ENCODE measurements at places on chromosomes 5 and 9.

- DNase-seq, result no peak
Observed at GRCh38 chr5:143044265-143044664, 274.1 kb downstream of the ARHGAP26 start.

- DNase-seq, result no peak
Observed at GRCh38 chr9:91809581-91810285, 140.3 kb downstream of the ROR2 start.

DNA sequence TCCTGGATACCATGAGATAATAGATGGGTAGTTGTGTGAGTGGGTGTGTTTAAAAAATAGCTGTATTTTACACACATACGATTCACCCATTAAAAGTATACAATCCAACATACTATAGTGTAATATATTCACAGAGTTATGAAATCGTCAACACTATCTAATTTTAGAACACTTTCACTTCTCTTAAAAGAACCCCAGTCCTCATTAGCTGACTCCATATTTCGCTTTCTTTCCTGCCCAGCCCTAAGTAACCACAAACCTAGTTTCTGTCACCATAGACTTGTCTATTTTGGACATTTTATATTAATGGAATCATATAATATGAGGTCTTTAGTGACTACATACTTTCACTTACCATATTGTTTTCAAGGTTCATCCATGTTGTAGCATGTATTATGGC is 63.8 kb upstream of the S1PR3 start:
- DNase-seq, result no peak

DNA sequence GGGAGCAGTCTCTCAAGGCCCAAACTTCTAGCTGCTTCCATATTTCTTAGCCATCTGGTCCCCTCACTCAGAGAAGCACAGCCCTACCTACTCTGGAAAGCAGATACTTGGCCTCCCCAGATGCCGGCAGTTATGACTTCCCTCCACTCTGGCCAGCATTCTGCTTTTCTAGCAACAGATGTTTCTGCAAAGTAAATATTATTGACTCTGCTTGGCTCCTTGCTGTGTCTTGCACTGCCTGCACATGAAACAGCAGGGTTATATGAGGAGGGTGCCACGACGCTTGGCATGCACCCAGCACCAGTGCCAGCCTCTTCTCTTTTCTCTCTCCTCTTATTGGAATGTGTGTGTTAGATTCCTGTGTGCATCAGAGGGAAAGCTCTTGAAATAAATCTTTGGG is 99.7 kb downstream of the ARHGAP26 start:
- peak; percentile 64 for DNase-seq

DNA sequence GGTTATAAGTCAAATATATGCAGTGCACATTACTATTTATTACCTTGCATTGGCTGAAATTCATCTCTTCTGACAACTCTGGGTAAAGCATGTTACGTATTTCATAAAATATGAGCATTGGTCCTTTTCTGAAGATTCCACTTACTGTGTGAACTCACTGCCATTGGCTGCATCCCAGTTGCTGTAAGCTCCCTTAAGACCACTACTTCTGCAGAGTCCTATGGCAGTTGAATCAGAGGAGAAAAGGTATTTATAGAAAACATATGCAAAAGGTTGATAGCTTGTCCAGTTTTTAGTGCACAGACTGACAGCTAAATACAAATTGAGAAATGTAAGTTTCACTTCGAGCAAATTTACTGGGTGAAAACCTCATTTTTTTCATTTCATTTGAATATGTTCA is 394.6 kb upstream of the ARRDC3 start:
- DNase-seq, result no peak

GRCh38 chr5:141966275-141966962 is 2.5 kb upstream of the RNF14 start:
- no peak for DNase-seq

DNA sequence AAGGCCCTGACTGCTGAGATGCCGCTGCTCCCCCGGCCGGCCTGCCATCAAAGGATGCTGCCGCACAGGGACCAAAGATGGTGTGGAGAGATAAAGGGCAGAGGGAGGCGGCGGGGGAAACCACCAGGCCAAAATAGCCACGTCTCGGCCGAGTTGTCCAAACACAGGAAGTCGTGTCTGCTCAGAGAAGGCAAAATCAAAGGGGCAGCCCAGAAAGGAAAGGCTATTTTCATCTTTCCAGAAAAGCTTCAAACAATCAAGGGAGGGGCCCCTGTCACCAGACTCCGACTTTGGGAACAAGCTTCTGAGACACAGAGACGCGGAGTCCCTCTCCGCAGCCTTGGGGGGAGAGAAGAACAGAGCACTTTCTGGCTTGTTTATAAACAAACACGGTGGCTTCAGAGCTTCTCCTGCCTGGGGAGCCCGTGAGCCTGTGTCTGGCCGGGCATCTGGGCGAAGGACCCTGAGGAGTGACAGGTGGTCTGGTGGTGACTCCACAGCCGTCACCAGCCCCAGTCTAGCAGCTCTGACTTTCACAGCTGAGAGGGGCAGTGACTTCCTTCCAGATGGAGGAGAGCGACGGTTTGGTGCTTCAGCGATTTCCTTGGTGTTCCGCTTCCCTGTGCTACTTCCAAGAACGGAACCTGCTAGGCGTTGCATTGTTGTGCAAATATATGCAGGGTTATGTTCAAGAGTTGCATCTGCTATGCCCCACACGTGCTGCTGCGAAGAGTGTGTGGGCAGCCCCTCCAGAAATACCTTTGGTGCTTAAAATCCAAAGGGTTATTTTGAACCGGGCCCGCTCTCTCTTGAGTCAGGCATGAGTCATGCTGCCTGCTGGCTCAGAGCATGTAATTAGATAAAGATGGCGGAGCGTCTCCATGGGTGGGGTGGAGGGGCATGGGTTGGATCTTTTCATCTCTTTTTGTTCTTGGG is 24.0 kb downstream of the ADAMTSL2 start:
- DNase-seq, result peak; percentile 56

DNA sequence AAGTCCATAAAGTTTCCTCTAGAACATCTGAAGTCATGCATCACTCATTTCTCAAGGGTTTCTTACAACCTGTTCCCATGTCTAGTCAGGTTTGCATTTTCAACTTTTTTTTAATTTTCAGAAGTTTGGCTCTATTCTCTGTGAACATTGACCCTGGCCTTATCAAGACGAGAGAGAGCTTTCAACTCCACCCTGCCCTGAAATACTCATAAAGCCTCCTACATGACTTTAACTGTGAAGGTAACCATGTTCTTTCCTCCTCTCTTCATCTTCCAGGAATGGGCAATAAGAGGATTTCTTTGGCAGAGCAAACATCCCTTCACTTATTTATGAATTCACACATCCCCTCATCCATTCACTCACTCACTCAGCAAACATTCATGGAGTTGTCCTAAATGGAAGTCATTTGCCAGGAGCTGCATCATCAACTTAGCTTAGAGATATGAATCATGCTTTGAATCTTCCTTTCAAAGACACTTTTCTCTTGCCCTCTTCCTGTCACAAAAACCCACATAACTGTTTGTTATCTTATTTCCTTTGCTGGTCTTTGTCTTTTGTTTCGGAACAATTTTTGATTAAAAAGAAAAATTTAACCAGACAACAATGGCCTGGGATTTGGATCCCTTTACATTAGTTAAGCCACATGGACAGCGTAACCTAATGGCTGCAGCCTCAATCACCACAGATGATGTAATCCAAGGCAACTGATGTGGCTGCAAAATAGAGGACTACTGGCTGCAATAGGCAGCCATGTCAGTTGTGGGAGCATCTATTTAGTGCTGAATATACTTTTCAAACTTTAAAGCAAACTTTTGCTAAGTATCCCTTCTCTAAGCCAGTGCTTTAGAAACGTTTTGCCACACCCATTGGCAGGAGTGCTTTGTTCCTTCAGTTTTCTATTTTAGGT is 43.0 kb upstream of the GNAQ start:
- no peak for DNase-seq

- DNase-seq, result no peak
Observed at GRCh38 chr5:118882666-118883065, 105.7 kb downstream of the DTWD2 start.

DNA sequence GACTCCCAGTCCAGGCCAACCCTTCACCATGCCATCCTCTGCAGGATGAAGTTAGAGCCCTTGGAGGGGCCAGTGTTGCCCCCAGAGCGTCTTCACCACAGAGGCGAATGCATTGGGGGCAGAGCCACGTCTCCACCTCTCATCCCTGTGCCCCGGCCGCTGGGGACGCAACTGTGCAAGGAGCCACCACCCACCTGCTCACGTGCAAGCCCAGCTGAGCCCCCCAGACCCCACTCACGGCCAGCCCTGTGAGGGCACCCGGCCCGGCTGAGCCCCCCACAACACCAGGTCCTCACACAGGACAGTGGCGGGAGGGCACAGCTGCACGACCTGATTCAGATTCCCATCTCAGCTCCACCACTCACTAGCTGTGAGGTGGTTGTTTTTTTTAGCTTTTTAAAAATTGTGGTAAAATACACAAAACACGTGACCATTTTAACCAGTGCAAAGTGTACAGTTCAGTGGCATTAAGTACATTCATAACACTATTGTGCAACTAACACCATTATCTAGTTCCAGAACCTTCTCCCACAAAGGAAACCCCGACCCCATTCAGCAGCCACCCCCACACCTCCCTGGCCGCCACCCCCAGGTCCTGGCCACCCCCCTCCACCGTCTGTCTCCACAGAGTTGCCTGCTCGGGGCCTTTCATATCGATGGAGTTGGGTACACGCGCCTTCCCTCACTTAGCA is 33.5 kb upstream of the UBAC1 start:
- no peak for DNase-seq

GRCh38 chr9:80437825-80438224 is 866.1 kb downstream of the TLE4 start:
- DNase-seq, result no peak

DNA sequence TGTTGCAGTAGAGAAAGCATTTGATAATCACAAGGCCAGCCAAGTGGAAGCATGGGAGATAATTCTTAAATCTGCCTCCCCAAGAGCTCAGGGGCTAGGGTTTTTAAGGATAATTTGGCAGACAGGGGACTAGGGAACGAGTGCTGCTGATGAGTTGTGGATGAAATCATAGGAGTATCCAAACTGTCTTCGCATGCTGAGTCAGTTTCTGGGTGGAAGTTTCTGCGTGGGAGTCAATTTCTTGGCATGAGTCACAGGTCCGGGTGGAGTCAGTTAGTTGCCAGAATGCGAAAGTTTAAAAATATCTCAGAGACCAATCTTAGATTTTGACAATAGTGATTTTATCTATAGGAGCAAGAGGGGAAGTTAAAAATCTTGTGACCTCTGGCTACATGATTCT is 112.6 kb downstream of the TMC1 start:
- no peak for DNase-seq

- DNase-seq, result no peak
Observed at GRCh38 chr9:38686933-38687332, 33.0 kb downstream of the FAM240B start.

DNA sequence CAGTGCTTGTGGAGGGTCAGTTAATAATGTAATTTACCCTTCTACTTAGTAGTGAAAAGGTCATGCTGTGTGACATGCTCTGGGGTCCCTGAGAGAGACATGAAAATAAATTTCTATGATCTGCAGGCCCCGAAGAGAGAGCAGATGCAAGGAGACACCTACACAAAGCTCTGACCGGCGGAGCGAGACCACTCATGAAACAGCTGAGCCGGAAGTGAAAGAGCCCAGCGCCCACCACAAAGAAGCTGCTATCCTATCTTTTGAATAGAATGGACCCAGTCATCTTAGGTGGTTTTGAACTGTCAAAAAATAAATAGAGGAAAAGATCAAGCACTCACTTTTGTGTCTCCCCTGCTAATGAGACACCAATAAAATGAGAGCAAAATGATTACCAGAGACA is 190.0 kb downstream of the MED10 start:
- DNase-seq, result no peak

- DNase-seq, result no peak
Observed at GRCh38 chr9:110178281-110178680, 29.7 kb downstream of the C9orf152 start.

- DNase-seq, result no peak
Observed at GRCh38 chr9:9631284-9631683, 981.5 kb downstream of the PTPRD start.

- DNase-seq, result no peak
Observed at GRCh38 chr5:33425314-33425713, 15.5 kb upstream of the TARS1 start.
